ENCODE measurements at places on chromosomes 1 and 21.

GRCh38 chr1:192284927-192285326 is 31.9 kb upstream of the RGS21 start:
- no peak for DNase-seq

DNA sequence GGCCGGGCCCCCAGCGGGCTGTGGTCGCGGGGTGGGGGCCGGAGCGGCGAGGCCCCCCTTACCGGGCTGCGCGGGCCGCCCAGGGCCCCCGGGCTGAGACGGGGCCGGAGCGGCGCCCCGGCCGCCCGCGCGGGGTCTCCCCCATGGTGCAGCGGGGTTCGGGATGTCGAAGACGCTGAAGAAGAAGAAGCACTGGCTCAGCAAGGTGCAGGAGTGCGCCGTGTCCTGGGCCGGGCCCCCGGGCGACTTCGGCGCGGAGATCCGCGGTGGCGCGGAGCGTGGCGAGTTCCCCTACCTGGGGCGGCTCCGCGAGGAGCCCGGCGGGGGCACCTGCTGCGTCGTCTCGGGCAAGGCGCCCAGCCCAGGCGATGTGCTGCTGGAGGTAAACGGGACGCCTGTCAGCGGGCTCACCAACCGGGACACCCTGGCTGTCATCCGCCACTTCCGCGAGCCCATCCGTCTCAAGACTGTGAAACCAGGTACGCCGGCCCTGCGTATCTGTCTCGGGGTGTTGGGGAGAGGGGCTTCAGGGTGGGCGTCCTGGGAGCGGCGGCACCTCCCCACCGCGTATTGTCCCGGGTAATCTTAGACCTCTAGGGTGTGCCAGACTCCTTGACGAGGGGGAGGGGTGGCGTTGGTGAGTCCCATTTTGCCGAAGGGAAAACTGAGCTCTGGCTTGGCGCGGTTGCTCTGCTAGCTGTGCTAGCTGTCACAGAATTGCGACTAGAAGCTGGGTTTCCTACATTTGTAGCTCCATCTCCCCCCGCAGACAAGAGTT is 745 bp downstream of the MAGI3 start:
- no peak for DNase-seq

GRCh38 chr1:119952496-119952895 is 56.2 kb upstream of the ADAM30 start:
- no peak for DNase-seq

DNA sequence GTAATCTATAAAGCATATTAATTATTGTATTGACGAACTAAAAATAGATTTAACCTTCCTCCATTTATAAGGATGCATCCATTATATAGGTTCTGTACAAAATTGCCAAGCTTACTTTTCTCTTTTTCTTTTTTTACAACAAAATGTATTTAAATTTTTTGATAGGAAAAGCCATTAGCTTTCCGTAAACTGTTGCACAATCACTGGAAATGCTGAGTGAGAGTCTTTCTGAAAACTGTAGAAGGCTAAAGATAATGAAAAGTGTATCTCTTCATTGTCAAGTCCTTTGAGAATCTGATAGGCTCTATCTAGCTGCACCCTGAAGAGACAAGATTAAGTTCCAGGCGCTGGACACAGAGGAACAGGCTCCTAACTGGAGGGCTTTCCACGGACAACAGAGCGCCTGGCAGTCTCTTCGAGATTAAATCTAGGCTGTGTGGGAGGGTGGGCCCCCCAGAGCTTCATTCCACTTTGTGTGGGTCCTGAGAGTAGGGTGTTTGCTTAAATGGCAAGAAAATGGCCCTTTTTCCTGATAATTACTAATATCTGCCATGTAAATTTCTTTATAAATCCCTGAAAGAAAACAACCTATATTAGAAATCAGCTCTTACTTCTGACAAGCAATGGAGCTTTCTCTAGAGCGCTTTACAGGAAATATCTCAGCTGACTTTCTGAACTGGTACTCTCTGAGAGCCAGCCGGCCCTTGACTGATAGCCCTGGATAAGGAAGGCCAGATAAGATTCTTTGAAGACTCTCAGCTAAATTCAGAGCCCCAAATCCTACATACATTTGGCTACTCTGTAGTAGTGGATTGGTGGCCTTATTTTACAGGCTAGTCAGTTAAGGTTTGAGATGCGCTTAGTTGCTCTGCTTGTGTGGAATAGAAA is 108.3 kb downstream of the FMN2 start:
- no peak for DNase-seq

- no peak for DNase-seq
Measured at GRCh38 chr1:33143176-33143575, 38.7 kb downstream of the TRIM62 start.

- no peak for DNase-seq
Measured at GRCh38 chr1:119715542-119715941, 3.8 kb downstream of the PHGDH start.

DNA sequence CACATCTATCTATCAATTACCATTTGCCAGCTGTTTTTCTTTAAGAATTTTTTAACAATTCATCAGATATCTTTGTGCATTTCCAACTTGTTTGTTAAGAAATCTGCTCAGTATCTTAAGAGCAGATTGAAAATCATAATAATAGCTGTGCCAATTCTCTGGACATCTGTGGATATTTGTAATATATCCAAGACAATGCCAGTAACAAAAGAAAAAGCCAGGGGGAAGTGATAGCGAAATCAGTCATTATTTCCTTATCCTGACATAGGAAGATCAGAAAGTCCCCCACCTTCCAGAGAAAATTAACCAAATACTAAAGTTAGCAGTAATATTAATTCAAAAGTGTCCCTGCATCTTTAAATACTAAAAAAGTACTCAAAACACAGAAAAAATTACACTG is 217.1 kb downstream of the RERE start:
- DNase-seq = no peak

DNA sequence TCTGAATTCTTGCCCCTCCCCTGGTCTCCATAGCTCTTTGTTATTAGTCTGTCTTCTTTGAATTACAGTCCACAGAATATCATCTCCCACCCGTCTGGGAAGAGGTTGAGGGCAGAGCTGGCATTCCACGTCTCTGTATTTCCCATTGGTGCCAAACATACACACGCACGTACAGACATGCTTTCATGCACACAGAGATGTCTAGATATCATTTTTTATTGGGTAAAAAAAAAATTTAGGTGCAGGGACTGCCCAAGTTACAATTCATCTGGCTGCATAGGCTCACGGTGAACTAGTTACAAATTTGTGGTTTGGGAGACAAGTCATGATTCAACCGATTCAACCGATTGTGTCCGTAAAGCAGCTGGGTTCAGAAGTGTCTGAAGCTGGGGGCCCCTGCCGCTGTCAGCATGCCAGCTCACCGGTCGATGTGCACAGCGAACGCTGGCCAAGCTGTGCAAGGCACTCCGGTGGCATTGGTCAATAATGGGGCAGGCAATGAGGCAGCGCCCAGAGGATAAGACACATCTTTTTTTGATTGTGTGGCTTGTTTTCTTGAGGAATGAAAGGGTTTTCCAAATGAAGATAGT is 73.7 kb downstream of the KCNN3 start:
- DNase-seq = no peak

GRCh38 chr1:171801487-171801891 is 20.0 kb downstream of the METTL13 start:
- DNase-seq = no peak
